ENCODE measurements at places on chromosomes 5 and 9.

- no peak for DNase-seq
Observed at GRCh38 chr5:171625646-171626045, 160.0 kb upstream of the SMIM23 start.

GRCh38 chr5:7577381-7577780, 181.4 kb downstream of the ADCY2 start:
- no peak for DNase-seq

DNA sequence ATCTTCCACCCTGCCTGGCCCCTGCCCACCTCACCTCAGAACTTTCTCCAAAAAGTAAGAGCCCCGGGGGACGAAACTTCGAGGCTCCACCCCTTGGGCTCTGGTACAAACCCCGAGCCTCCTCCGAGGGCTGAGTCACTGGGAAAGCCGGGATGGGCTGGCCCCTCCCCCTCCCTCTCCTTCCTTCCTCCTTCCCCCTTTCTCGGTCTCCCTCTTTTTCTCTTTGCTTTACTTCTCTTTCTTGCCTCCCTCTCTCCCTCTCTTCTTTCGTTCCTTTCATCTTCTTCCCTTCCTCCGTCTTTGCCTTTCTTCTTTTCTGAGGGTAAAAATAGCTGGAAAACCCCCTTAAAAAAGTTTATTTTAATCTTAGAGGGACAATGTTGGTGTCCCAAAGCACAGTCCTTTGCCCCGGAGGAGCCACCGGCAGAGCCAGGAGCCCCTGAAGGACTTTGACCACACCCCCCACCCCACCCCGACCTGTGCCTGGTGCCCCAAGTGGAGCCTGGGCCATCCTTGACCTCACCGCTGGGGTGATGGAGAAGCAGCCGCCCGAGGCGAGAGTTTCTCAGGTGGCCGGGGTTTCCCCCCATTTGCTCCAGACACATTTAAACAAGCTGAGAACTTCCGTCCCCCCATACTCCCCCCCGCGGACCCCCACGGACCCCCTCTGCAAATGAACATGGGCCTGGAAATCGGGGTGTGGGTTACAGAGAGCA, 5.7 kb upstream of the NOTCH1 start:
- DNase-seq: no peak

- DNase-seq: no peak
Observed at GRCh38 chr5:170439223-170439943, 50.2 kb upstream of the KCNMB1 start.

- peak; percentile 44 for DNase-seq
Observed at GRCh38 chr9:120931231-120932085, 4.9 kb upstream of the TRAF1 start.

- DNase-seq: no peak
Observed at GRCh38 chr5:20604992-20605391, 617.0 kb upstream of the CDH18 start.

GRCh38 chr9:97528529-97529230, 27.2 kb downstream of the TMOD1 start:
- DNase-seq: no peak

GRCh38 chr5:124655921-124656511, 90.4 kb downstream of the ZNF608 start:
- DNase-seq: no peak

- no peak for DNase-seq
Observed at GRCh38 chr5:6408627-6409446, 30.5 kb upstream of the MED10 start.

GRCh38 chr9:78210841-78211301, 25.0 kb upstream of the CEP78 start:
- no peak for DNase-seq

GRCh38 chr5:949815-950560, 57.3 kb downstream of the TRIP13 start:
- DNase-seq: no peak

GRCh38 chr9:109416135-109416706, 81.9 kb downstream of the PTPN3 start:
- DNase-seq: no peak

DNA sequence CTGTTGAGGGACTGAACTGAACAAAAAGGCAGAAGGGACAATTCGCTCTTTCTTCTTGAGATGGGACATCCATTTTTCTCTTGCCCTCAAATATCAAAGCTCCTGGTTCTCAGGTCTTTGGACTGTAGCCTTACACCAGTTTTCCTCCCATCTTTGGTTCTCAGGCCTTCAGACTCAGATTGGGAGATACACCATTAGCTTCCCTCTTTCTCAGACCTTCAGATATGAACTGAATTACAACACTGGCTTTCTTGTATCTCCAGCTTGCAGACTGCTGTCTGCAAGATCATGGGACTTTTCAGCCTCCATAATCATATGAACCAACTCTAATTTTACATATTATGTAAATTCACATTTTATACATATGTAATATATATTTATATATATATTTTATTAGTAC, 12.6 kb upstream of the CCNG1 start:
- no peak for DNase-seq

DNA sequence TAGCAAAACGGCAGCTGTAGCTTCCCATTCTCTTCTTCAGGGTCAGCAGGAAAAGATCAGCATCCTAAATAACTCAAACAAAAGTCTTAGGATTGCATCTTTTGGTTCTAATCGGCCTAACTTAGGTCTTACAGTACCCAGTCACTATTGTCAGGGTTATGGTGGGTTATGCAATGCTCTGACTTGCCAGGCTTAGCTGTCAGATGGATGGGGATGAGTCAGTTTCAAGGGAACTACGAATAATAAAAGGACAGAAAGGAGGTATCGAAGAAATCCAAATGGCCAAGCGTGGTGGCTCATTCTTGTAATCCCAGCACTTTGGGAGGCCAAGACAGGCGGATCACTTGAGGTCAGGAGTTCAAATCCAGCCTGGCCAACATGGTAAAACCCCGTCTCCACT, 46.5 kb downstream of the PPP1R2B start:
- DNase-seq: no peak

DNA sequence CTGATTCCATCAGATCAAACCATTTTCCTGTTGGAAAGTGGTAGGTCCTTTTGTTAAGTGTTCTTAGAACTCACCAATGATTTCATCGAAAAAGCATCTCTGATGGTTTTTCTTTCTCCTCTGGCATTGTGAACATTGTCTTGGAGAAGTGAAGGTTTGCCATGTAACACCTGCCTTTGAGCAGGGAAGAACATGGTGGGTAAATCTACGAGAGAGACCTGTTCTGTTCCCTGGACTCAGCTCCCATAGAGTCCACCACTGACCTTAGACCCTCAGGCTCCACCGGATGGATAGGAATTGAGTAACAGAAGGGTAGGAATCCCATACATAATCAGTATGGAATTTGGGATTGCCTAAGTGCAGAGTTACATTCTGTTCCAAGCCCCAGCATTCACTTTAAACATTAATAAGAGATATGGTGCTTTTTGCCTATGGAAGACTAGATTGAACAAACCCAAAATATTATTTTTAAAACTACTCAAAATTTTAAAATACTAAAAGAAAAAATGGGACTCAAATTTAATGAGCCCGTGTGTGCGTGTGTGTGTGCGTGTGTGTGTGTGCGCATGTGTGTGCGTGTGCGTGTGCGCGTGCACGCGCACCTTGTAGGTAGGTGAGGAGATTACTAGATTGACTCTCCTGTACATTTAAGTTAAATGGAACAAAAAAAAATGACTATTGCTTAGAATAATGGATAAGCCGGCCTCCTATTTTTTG, 92.0 kb downstream of the C9orf152 start:
- no peak for DNase-seq

GRCh38 chr5:19605846-19606407, 382.1 kb downstream of the CDH18 start:
- DNase-seq: no peak

DNA sequence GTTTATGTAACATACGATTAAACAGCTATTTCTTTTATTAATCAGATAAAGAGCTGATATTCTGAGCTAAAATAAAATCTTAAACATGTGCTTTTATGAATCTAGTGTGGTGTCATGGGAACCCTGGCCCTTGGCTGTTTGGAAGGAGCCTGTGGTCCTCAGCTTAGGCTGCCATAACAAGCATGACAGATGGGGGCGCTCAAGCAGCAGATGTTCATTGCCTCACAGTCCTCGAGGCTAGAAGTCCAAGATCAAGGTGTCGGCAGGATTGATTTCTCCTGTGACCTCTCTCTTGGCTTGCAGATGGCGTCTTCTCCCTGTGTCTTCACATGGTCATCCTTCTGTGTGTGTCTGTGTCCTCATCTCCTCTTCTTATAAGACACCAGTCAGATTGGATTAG, 448.2 kb downstream of the GADD45G start:
- no peak for DNase-seq
